ENCODE measurements at places on chromosomes 4 and X.

DNA sequence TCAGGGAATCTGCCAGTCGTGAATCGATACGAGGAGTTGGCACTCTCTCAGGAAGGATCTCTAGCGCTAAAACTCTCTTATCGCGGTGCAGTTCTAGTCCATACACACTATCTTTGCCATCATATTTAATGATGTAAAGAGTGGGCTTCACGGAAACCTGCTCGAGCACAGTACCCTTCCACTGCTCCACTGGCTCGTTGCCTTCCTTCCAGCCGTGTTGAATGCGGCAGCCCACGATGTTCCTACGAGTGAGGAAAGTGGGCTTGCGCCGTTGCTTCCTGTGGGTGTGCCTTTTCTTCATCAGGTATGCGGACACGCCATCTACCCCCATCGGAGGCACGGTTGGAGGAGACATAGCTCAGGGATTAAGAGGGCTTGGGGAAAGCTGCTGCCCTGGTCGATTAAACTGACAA lies 661 bp downstream of the SPIN4 start:
- H3K36me3 ChIP-seq = no peaks in the 10 kb centered on the region
- peaks cover 5% of the 10 kb centered on the region for H3K4me1 ChIP-seq
- H3K27ac ChIP-seq = no peak overlapping the region
- H3K4me3 ChIP-seq = peak overlapping the region; percentile 59

- no peaks in the 10 kb centered on the region for H3K36me3 ChIP-seq
- no peaks in the 10 kb centered on the region for H3K4me1 ChIP-seq
- H3K4me3 ChIP-seq = no peak overlapping the region
These were observed 32.0 kb upstream of the STS start for GRCh38 chrX:7115557-7115956.

- no peak overlapping the region for H3K4me3 ChIP-seq
- no peaks in the 10 kb centered on the region for H3K36me3 ChIP-seq
- no peak overlapping the region for H3K27ac ChIP-seq
- H3K27me3 ChIP-seq = no peaks in the 10 kb centered on the region
These were observed 123.5 kb downstream of the CHRNA9 start for GRCh38 chr4:40458683-40459082.

DNA sequence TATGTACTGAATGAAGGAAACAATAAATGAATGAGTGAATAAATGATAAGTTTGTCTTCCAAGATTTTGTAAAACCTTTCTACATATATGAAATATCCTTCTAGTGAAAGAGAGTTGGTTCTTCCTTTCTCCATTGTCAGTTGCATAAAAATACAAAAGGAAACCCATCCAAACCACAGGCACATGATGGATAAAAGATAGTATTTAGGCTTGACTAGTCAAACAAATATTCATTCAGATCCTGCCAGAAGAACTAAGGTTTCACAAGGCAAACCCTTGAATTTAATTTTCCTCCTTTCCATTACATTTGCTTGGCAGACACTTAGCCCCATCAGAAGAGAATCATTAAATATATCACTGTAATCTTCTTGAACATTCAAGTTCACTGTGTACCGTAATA lies 208.4 kb downstream of the COL25A1 start:
- no peaks in the 10 kb centered on the region for H3K27me3 ChIP-seq
- H3K4me1 ChIP-seq = no peaks in the 10 kb centered on the region
- no peaks in the 10 kb centered on the region for H3K36me3 ChIP-seq

DNA sequence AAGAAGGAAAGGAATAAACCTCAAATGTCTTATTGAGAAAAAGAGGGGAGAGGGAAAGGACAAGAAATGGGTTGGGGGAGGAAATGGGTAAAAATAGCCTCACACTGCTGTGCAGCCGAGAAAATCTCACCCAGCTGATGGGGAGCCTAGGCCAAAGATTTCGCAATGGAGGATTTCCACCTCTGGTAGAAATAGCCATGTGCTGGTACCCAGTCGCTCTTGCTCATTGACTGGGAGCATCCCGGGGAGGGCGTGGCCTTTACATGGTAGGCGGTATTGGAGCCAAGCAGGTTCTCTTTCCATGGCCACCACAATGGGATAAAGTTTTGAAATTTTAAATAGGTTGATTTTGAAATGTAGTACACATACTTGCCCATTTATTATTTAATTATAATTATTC lies 255.1 kb upstream of the LDB2 start:
- no peaks in the 10 kb centered on the region for H3K27me3 ChIP-seq
- H3K4me3 ChIP-seq = no peak overlapping the region
- H3K27ac ChIP-seq = no peak overlapping the region
- no peaks in the 10 kb centered on the region for H3K4me1 ChIP-seq
- H3K36me3 ChIP-seq = no peaks in the 10 kb centered on the region

GRCh38 chr4:138242834-138243156 lies 646 bp upstream of the SLC7A11 start:
- peak overlapping the region; percentile 43 for H3K4me3 ChIP-seq
- H3K27ac ChIP-seq = peak overlapping the region; percentile 74
- no peaks in the 10 kb centered on the region for H3K27me3 ChIP-seq
- peaks cover 28% of the 10 kb centered on the region for H3K4me1 ChIP-seq

- H3K27me3 ChIP-seq = no peaks in the 10 kb centered on the region
- no peaks in the 10 kb centered on the region for H3K36me3 ChIP-seq
- H3K4me3 ChIP-seq = no peak overlapping the region
- no peak overlapping the region for H3K27ac ChIP-seq
- H3K4me1 ChIP-seq = no peaks in the 10 kb centered on the region
These were observed 136.8 kb downstream of the ADAM29 start for GRCh38 chr4:175054980-175055379.

DNA sequence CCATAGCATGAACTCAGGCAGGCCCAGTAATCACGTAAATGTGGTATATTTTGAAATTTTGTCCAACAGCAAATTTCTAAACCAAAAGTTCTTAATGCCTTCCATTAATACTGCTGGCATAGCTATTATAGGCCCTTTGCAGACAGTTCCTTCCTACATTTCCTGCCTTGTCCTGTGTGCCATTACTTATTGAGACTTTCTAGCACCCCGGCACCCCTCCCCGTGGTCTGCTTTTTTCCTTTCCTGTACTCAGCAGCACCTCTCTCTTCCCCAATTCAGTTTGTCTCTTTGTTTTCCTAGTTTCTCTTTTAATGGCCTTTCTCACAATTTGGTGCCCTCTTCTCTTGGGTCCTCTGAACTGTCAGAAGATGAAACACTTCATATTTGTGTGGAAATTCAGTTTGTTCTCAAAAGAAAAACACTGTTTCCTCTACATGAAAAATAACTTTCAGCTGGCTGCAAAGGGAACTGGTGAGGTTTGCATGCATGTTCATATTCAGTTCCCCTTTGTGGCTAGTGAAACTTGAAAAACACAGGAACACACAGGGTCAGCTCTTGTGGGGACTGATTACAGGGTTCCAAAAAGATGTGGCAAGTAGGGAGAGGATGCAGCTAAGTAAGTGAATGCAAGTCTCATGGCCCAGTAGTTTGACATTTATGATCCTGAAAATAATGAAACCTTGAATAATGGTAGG lies 17.1 kb downstream of the GPR34 start:
- no peak overlapping the region for H3K4me3 ChIP-seq
- H3K4me1 ChIP-seq = no peaks in the 10 kb centered on the region
- H3K27me3 ChIP-seq = no peaks in the 10 kb centered on the region
- no peak for DNase-seq
- no peak overlapping the region for H3K27ac ChIP-seq
- H3K36me3 ChIP-seq = no peaks in the 10 kb centered on the region

- no peak overlapping the region for H3K27ac ChIP-seq
- no peaks in the 10 kb centered on the region for H3K36me3 ChIP-seq
- no peak for DNase-seq
- no peak overlapping the region for H3K4me3 ChIP-seq
- H3K4me1 ChIP-seq = no peaks in the 10 kb centered on the region
- no peaks in the 10 kb centered on the region for H3K27me3 ChIP-seq
These were observed 12.1 kb upstream of the TAPT1 start for GRCh38 chr4:16238327-16238726.

GRCh38 chr4:122635205-122635604 lies 14.3 kb upstream of the IL21 start:
- no peaks in the 10 kb centered on the region for H3K4me1 ChIP-seq
- no peak overlapping the region for H3K4me3 ChIP-seq
- H3K27ac ChIP-seq = no peak overlapping the region
- no peaks in the 10 kb centered on the region for H3K36me3 ChIP-seq
- H3K27me3 ChIP-seq = no peaks in the 10 kb centered on the region
- DNase-seq = no peak

GRCh38 chrX:38878641-38879340 lies 77.5 kb downstream of the MID1IP1 start:
- H3K27me3 ChIP-seq = no peaks in the 10 kb centered on the region
- no peak overlapping the region for H3K4me3 ChIP-seq
- H3K36me3 ChIP-seq = no peaks in the 10 kb centered on the region
- DNase-seq = no peak

DNA sequence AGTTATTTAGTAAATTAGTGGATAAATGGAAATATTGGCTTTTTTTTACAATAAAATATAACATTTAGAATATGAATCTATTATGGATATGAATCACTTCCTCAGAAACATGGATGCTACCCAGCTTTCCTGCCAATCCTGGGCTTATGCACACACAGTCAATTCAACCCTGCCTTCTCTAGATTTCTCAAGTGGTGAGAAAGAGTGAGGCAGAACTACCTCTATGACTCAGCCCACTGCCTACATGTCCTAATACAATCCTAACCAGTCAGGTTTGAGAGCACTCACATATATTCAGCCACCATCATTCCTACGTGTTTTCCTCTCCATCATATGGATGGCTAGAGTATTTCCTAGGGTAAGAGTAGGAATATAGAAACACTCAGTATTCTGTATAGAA lies 91.1 kb upstream of the ANKRD50 start:
- H3K36me3 ChIP-seq = no peaks in the 10 kb centered on the region
- DNase-seq = no peak
- no peak overlapping the region for H3K27ac ChIP-seq
- no peak overlapping the region for H3K4me3 ChIP-seq
